ENCODE measurements at places on chromosomes 7 and 10. TPM values are rescaled to one million over a fixed set of nuclear protein-coding genes. Genes with fewer than 3 reads are reported as not detected.

DNA sequence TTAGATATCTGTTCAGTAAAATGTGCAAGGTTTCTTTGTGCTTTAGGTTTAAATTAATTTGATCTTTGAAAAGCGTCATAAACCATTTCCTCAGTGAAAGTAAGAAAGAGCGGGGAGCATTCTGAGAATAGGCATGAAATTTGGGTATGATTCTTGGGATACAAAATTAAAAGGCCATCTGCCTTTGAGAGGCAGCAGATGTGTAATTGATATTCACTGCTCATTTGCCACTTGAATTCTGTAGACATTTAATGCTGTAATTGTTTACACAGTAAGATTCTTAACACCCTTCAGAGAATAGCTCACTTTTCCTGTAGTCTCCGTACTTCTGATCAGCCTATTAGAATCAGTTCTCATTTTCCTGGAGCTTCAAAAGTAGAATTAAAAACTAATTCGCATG lies 18.7 kb downstream of the FRMD4A start:
- no peak overlapping the region for H3K27ac ChIP-seq
- no peak overlapping the region for H3K4me3 ChIP-seq

GRCh38 chr10:70753026-70753663 lies 32.0 kb downstream of the TBATA start:
- DNase-seq = no peak
- H3K27ac ChIP-seq = no peak overlapping the region
- H3K4me1 ChIP-seq = no peaks in the 10 kb centered on the region
- no peak overlapping the region for H3K4me3 ChIP-seq

- no peak overlapping the region for H3K27ac ChIP-seq
- no peaks in the 10 kb centered on the region for H3K27me3 ChIP-seq
- H3K4me3 ChIP-seq = no peak overlapping the region
- DNase-seq = no peak
Measured at GRCh38 chr10:95303535-95303934, 12.7 kb upstream of the PDLIM1 start.

DNA sequence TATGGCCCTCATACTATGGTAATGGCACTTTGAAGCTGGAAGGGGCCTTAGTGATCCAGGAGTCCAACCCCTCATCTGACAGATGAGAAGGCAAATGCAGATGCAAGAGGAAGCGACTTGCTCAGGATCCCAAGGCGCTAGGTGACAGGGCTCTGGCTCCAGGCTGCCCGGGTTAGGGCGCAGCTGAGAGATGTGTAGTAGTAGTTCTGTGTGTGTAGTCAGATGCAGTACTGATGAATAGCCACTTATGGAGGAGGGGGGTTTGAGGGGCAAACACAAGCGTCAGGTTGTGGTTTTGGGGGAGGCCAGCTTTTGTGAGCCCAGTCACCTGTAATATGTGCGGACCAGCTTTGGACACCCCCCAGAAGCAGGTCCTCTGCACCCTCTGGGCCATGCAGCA lies 4.8 kb downstream of the ADRA2A start:
- no peak overlapping the region for H3K4me3 ChIP-seq
- H3K27me3 ChIP-seq = no peaks in the 10 kb centered on the region

GRCh38 chr10:67663449-67664087 lies 32.4 kb downstream of the CTNNA3 start:
- H3K27me3 ChIP-seq = no peaks in the 10 kb centered on the region
- no peaks in the 10 kb centered on the region for H3K36me3 ChIP-seq

DNA sequence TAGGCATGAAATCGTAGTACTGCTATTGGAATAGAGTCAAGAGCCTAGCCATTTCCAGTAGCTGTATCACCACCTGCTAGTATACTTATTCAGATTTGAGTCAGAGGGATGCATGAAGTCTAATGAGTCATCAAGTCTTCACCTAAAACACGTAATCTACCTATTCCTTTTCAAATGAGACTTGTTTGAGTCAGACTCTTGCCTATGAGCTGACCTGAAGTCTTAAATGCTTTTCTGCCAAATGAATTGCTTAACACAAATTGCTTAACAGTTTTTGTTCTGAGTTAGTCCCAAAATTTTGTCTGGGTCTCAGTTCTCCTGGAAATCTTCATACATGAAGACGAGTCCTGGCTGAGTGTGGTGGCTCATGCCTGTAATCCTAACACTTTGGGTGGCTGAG lies 165.2 kb downstream of the GNAT3 start:
- no peaks in the 10 kb centered on the region for H3K27me3 ChIP-seq
- no peak overlapping the region for H3K4me3 ChIP-seq
- H3K4me1 ChIP-seq = no peaks in the 10 kb centered on the region
- no peaks in the 10 kb centered on the region for H3K36me3 ChIP-seq
- no peak overlapping the region for H3K27ac ChIP-seq

- H3K4me3 ChIP-seq = no peak overlapping the region
- H3K27me3 ChIP-seq = no peaks in the 10 kb centered on the region
- DNase-seq = no peak
- no peaks in the 10 kb centered on the region for H3K36me3 ChIP-seq
- H3K27ac ChIP-seq = no peak overlapping the region
- no peaks in the 10 kb centered on the region for H3K4me1 ChIP-seq
Measured at GRCh38 chr7:68187532-68187931, 1190.9 kb downstream of the TYW1 start.

GRCh38 chr10:11057018-11057417 lies 39.3 kb downstream of the CELF2 start:
- no peaks in the 10 kb centered on the region for H3K36me3 ChIP-seq
- no peak overlapping the region for H3K4me3 ChIP-seq
- no peaks in the 10 kb centered on the region for H3K27me3 ChIP-seq

DNA sequence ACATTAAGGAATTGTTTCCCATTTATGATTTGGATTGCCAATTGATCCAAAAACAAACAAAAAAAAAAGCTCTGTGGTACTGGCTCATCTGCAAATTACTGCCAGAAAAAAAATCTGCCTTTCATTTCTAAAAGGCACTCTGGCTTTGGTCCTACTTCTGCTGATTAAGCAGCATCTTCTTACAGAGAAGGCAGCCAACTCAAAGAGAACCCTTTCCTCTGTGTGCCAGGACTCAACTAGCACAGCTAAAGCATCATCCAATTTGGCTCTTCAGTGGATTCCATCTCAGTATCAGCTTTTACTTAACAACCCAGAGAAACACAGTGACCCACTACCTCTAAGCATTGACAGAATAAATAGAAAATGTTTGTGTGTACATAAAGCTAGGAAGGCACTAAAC lies 80.6 kb downstream of the GSAP start:
- H3K4me1 ChIP-seq = peaks cover 2% of the 10 kb centered on the region
- H3K27me3 ChIP-seq = no peaks in the 10 kb centered on the region
- H3K27ac ChIP-seq = no peak overlapping the region
- H3K36me3 ChIP-seq = no peaks in the 10 kb centered on the region

DNA sequence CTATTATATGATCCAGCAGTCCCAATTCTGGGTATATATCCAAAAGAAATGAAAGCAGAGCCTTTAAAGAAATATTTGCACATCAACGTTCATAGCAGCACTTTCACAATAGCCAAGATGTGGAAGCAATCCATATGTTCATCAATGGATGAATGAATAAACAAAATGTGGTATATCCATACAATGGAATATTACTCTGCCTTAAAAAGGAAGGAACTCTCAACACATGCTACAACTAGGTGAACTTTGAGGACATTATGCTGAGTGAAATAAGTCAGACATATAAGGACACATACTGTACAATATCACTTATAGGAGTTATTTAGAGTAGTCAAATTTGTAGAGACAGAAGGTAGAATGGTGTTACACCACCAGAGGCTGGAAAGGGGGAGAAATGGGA lies 28.0 kb upstream of the ADRB1 start:
- H3K36me3 ChIP-seq = no peaks in the 10 kb centered on the region
- no peak overlapping the region for H3K4me3 ChIP-seq
- no peak for DNase-seq
- H3K27ac ChIP-seq = no peak overlapping the region

- no peak overlapping the region for H3K27ac ChIP-seq
- peaks cover 12% of the 10 kb centered on the region for H3K4me1 ChIP-seq
- H3K36me3 ChIP-seq = no peaks in the 10 kb centered on the region
- no peak overlapping the region for H3K4me3 ChIP-seq
- H3K27me3 ChIP-seq = no peaks in the 10 kb centered on the region
Measured at GRCh38 chr10:103784089-103784488, 71.3 kb downstream of the SH3PXD2A start.

DNA sequence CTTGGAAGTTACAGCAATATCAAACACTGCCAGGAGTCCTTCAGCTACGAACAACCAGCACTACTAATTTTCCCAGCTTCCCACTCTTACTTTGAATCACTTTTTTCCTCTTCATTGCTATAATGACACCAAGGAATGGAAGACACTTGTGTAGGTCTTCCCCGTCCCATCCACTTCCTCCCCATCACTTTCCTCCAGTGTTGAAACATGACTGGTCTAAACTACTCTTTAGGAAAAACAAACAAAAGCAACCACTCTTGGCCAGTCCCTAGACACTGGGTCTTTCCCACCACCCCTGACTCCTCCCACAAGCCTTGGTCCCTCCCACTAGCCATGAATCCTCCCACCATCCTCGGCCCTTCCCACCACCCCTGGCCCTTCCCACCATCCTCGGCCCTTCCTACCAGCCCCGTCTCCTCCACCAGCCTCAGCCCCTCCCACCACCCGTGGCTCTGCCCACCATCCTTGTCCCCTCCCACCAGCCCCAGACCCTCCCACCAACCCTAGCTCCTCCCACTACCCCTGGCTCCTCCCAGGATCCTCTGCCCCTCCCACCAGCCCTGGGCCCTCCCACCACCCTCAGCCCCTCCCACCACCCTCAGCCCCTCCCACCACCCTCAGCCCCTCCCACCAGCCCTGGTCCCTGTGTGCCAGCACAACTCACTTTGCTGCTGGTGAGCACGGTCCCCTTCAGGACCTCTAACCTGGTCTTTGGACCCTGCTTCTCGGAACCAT lies 68.5 kb downstream of the CXCL12 start:
- peaks cover under 1% of the 10 kb centered on the region for H3K4me1 ChIP-seq
- no peaks in the 10 kb centered on the region for H3K27me3 ChIP-seq
- no peaks in the 10 kb centered on the region for H3K36me3 ChIP-seq
- DNase-seq = no peak
- no peak overlapping the region for H3K4me3 ChIP-seq
- no peak overlapping the region for H3K27ac ChIP-seq

- H3K36me3 ChIP-seq = no peaks in the 10 kb centered on the region
- no peak overlapping the region for H3K27ac ChIP-seq
- H3K4me1 ChIP-seq = no peaks in the 10 kb centered on the region
- DNase-seq = no peak
- no peaks in the 10 kb centered on the region for H3K27me3 ChIP-seq
Measured at GRCh38 chr10:1328981-1329614, 272.9 kb downstream of the WDR37 start.

DNA sequence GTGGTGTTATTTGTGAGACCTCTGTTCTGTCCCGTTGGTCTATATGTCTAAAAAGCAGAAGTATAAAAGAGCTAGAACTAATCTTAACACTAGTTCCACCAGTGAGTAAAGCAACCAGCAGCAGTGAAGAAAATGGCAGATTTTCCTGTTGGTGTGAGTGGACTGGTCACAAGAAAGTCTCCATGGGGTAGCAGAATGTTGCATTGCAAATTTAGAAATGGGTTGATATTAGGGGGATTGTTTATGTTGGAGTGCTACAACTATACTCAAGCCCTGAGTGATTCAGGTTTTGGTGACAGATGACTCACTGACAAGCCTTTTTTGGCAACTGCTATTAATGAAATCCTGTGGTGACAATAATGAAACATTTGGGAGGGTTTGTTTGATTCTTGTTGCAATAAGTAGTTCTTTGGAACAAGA lies 5.6 kb downstream of the AVL9 start:
- peaks cover 11% of the 10 kb centered on the region for H3K4me1 ChIP-seq
- H3K27me3 ChIP-seq = no peaks in the 10 kb centered on the region
- no peak overlapping the region for H3K27ac ChIP-seq

- H3K27ac ChIP-seq = no peak overlapping the region
- no peak for DNase-seq
- H3K36me3 ChIP-seq = no peaks in the 10 kb centered on the region
- H3K27me3 ChIP-seq = no peaks in the 10 kb centered on the region
- no peak overlapping the region for H3K4me3 ChIP-seq
Measured at GRCh38 chr10:107409522-107409921, 245.0 kb upstream of the SORCS1 start.

- H3K4me3 ChIP-seq = no peak overlapping the region
- H3K27me3 ChIP-seq = no peaks in the 10 kb centered on the region
- no peak overlapping the region for H3K27ac ChIP-seq
- H3K36me3 ChIP-seq = no peaks in the 10 kb centered on the region
- no peak for DNase-seq
Measured at GRCh38 chr10:77943121-77943901, 16.8 kb upstream of the DLG5 start.

- no peak for DNase-seq
- no peaks in the 10 kb centered on the region for H3K4me1 ChIP-seq
- no peak overlapping the region for H3K4me3 ChIP-seq
Measured at GRCh38 chr7:155337946-155338631, 40.4 kb downstream of the INSIG1 start.

DNA sequence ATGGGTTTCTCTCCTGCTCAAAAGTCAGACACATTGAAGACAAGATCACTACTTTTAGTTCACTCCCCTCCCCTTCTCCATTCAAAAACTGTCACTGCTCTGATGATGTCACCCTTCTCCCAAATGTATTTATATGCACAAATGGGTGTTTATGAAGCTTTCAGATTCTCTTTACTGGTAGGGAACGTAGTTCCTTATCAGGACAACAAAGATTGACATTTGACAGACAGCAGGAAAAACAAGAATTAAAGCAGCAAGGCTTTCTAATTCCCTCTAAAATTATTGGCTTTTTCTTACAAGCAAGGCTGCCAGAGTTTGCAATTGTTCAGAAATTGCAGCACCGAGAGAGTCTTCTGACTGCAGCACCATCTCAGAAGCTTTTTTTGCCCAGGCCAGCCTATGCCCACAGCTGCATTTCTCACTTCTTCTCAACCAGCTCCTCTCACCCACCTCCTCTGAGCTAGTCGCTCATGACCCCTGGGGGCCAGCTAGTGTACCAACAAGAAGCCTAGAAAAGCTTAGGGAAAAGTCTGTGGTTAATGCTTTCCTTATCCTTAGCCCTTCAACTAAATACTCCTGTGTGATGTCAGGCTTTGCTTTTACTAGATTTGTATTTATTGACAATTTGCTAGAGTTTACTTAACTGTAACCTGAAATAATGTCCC lies 265.1 kb downstream of the HTR7 start:
- DNase-seq = peak; percentile 42
- H3K27ac ChIP-seq = no peak overlapping the region

OR2F2 gene
- not detected for polyA plus RNA-seq

VPS41 gene
- 12.2 TPM for polyA plus RNA-seq

TRIL gene
- 0.06 TPM for polyA plus RNA-seq

CDNF gene
- polyA plus RNA-seq = 2.7 TPM

HOXA1 gene
- 0.25 TPM for polyA plus RNA-seq

TCERG1L gene
- not detected for polyA plus RNA-seq

FAM180A gene
- polyA plus RNA-seq = 4.1 TPM

EBLN1 gene
- polyA plus RNA-seq = not detected

UTF1 gene
- not detected for polyA plus RNA-seq

AGBL3 gene
- polyA plus RNA-seq = 0.67 TPM

NEBL gene
- 0.32 TPM for polyA plus RNA-seq

TACR2 gene
- 0.18 TPM for polyA plus RNA-seq
